Cerebellar nuclear complex (tissue), 1 donor: ENCODE measurements at places on chromosomes 3 and 15.

DNA sequence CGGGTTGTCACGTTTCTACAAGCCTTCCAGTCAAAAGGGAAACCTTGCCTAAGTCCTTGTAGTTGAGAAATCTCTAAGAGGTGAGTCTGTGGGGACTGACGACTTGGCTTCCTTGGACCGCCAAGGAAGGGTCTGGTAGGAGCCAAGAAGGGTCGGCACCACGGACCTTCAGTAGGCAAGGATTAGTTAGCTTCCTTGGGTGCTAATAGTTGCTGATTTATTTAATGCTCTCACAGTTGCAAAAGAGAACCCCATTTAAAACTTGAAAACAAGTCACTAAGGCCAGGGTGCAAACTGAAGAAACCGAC is 361 bp upstream of the LCMT2 start:
- DNase-seq: no peak

GRCh38 chr3:159783780-159784742 is 204.6 kb upstream of the IL12A start:
- no peak for DNase-seq

GRCh38 chr3:66382142-66382541 is 118.7 kb downstream of the LRIG1 start:
- no peak for DNase-seq

- DNase-seq: no peak
Observed at GRCh38 chr3:71469138-71469435, 114.4 kb downstream of the FOXP1 start.

- DNase-seq: no peak
Observed at GRCh38 chr15:40263024-40263754, 19.7 kb downstream of the ANKRD63 start.
